Caki2 (cell line): ENCODE measurements at places on chromosomes 6 and 20. TPM values are rescaled to one million over a fixed set of nuclear protein-coding genes. Genes with fewer than 3 reads are reported as not detected.
A peak's percentile ranks its signal among the peaks of the same experiment; 100 is the strongest.

Gene SPEF1
- total RNA-seq, result 0.54 and 3.5 TPM in 2 replicates

Gene HAO1
- total RNA-seq, result not detected in 2 replicates

Gene SLC26A8
- total RNA-seq, result not detected in 2 replicates

Gene HTR1B
- total RNA-seq, result not detected in 2 replicates

DNA sequence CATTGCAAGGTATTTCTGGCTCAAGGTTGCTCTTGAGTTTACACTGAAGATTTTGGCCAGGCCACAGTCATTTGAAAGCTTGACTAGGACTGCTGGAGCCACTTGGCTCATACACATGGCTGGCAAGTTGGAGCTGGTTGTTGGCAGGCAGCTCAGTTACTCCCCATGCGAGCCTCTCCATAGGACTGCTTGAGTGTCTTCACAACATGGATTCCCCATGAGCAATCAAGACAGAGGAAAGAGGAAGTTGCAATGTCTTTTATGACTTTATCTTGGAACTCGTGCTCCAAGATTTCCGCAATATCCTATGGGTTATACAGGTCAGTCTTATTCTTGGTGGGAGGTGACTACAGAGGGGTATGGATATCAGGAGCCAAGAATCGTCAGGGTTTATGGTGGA lies 1.4 kb upstream of the MANBAL start:
- DNase-seq, result no peak

DNA sequence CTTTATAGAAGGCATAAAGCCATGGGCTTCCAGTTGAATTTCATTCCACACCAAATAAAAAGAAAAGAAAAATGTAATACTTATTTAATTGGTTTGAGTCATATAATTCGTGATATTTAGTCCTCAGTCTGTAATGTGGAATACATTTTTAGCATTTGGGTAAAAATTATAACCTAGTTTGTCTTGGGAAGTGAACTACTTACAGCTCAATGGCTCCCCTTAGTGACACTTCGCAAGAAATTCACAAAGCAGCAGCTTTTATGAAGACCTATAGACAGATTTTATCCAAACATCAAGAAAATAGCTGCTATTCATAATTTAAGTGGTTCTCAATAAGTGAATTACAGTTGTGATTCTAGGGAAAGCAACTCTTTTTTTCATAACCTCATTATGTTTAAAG lies 72.1 kb downstream of the RSPO3 start:
- peak; percentile 17 for DNase-seq

GRCh38 chr6:14924126-14925024 lies 321.5 kb upstream of the JARID2 start:
- DNase-seq, result no peak

- no peak for DNase-seq
These were observed 142.5 kb upstream of the ARG1 start for GRCh38 chr6:131430531-131430930.

- peak; percentile 70 for DNase-seq
These were observed 3.3 kb upstream of the PACSIN1 start for GRCh38 chr6:34462551-34462971.

DNA sequence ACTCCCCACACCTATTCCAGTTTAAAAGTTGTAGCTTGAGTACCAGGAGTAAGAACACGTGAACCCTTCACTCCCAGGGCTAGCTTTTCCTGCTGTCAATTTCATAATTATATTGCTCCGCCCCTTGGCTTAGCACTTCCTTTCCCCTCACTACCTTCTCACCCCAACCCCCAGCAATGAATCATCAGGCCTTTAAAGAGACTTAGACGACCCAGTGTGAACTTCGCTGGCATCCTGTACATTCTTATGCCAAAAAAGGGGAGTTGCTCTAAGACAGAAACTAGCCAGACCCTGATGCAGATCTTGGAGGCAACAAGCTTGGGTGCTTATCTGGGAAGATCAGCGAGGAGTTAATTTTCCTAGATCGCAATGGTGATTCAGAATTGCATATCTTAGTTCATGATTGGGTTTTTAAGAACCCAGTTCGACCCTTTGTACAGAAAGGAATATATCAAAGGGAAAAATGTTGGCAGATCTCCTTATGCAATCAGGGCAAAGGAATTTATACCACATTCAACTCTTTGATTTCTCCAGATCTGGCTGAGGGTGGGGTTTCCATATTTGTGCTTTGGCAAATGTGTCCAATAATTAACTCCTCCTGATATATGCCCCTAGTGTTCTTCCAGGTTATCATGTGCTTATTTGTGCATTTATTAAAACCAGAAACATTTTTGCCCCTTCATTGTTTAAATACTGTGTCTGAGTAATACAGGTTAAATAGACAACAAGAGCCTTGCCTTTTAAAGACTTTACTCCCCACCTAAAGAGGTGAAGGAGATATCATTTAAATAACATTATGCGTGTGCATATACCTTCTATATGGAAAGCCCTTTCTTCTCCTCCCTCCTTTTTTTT lies 8.1 kb upstream of the ATXN1 start:
- peak; percentile 94 for DNase-seq

GRCh38 chr20:46312075-46312944 lies 4.0 kb upstream of the CDH22 start:
- no peak for DNase-seq

GRCh38 chr6:32857156-32857891 lies 3.3 kb downstream of the PSMB9 start:
- DNase-seq, result no peak

DNA sequence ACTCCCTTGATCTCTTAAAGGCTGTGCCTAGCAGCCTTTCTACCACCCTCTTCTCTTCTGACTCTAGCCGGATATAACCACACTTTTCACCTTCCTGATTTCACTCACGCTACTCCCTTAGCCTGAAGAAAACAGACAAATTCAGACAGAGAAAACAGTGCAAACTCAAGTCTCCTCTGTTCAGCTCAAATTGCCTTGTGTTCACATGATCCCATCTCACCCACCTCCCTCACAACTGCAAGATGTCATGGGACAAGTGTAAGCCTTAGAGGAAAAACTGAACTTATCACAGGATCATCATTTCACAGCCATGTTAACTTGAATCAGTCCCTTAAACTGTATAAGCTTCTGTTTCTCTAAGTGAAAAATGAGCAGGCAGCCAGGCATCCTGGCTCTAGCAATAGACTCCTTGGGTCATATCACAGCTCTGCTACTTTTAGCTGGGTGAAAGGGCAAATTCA lies 66.5 kb upstream of the TENT5A start:
- no peak for DNase-seq

DNA sequence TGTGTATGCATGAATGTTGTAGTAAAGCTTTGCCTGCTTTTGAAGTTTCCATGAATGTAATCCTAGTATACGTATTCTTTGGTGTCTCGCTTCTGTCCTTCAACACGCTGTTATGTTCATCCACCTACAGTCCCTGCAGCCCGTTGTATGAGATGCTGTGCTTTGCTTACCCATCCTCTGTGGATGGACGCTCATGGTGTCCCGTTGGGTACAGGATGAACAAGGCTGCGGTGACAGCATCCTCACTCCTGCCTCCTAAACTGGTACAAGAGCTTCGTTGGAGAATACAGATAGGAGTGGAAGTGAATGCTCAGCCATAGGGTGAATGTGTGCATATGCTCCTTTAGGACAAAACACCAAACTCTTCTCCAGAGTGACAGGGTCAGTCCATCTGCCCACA lies 366.2 kb downstream of the ZFAND3 start:
- no peak for DNase-seq
